ENCODE measurements at places on chromosomes 7 and 10.

DNA sequence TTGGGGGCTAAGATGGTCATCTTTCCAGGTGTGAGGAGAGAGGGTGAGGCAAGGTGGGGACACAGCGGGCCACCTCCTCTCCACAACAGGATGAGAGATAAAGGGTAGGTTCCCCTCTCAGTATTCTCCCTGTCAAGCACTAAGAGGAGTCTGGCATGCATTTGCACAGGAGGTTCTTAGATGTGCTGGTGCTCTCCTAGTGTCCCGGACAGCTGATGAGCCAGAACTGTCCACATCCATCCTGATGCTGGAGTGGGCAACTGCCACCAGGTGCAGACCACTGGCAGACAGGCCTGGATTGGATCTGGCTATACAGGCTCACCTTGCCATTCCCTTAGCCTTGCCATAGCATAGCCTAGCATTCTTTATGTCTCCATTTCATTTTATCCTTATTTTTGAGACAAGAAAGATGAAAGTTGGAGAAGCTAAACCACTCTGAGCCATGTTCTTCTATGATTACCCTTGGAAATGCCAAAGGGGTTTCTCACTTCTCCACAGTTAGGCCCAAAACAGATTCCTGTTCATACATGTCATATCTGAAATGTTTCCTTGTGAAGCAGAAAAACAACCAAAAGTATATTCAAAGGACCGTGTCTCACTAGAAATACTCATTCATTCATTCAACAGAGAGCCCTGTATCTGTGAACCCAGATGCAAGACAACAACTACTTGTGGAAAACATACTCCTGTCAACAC lies 48.8 kb upstream of the ANTXRL start:
- DNase-seq: no peak

DNA sequence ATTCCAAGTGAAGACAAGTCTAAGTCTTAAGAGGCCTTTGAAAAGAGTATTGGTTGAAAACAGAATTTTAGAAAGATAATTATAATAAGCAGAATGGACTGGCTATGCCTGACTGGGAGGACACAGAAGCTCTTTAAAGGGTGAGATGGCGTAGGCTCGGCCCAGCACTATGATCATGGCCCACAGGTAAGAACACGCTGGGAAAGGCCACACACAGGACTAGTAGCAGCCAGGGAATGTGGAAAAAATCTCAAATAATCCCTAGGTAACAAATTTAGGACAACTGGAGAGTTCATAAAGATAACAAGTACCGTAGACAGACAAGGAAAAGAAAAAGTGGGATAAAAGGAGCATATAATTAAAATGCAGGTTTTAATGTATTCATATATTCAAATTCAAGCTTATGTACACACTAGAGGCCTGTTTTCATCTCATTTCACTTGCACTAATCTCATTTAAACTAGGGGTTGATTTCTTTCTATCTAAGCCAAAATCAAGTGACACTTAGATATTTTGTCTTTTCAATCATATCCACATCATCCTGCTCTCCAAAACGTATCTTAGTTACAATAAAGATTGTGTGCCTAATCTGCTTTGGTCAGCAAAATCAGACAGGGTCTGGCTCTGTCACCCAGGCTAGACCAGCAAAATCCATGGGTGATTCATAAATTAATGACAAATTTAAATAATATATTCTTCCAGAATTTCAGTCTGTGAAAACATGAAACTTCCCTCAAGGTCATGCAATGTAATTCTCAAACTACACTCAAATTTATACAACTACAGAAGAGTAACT lies 53.0 kb downstream of the EZH2 start:
- DNase-seq: no peak

GRCh38 chr7:22722536-22723180 lies 4.3 kb upstream of the IL6 start:
- DNase-seq: no peak

GRCh38 chr7:40698921-40699260 lies 564.1 kb downstream of the SUGCT start:
- DNase-seq: no peak

DNA sequence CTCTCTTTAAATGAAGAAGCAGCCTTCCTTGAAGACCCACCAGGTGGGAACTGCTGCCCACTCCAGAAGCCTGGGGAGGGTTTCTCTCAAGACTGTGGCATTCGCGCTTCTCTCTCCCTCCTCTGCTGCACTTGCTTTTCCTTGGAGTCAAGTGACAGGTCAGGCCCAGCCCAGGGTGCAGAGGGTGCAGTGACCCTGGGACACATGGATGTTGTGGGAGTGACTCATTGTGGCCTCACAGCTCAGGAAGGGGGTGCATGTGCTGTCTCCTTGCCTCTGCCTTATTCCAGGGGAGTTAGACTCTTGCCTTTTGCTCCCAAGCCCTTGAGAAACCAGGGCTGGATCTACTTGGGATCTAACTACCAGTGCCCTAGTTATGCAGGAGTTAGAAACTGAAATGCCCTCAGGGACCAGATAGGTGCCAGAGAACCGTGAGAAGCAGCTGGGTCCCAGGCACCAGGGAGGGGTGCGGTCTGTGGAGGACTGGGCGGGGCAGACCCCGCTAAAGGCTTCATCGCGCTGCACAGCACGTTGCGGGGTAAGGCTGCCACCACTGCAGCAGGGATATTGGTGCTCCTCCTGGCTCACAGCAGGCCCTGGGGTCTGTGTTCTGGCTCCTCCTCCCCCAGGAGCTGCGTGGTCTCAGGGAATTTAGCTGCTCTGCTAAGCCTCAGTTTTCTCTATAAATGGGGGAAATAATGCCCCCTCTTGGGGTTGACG lies 11.4 kb downstream of the FAM241B start:
- DNase-seq: no peak

DNA sequence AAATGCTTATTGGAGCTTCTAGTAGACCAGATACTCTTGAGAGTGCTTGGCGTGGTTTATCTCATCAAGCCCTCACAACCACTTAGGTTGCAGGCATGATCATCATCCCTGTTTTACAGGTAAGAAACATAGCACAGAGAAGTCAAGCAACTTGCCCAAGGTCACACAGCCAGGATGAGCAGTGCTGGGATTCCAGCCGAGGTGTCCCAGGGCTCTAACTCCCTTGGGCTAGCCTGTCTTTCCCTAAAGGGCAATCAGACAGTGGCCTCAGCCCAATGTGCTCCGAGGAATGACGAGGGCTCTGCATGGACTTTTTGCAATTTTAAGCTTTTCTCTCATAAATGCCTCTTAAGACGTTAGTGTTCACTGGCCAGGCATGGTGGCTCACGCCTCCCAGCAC lies 39.9 kb upstream of the SPDYE3 start:
- DNase-seq: no peak

DNA sequence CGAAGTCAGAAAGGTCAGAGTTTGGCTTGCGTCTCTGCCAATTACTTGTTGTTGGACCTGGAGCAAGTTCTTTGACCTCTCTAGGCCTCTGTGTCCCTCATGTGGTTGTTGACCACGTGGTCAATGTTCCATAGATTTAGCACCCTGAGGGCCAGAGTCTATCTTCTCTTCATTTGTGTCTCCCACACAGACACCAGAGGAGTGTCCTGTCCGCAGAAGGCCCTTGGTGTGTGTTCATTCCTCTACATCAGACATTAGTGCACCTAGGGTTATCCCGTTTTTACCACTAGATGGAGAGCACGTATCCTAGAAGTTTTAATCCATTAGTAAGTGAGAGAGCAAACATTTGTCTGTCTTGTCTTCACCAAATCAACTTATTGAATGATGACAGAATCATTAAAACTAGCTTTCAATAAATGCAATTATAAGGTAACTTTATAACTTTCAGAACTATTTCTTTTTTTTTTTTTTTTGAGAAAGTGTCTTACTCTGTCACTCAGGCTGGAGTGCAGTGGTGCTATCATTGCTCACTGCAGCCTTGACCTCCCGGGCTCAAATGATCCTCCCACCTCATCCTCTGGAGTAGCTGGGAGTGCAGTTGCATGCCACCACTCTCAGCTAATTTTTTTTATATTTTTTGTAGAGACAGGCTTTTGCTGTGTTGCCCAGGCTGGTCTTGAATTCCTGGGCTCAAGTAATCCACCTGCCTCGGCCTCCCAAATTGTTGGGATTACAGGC lies 122.5 kb upstream of the ANKRD1 start:
- no peak for DNase-seq

DNA sequence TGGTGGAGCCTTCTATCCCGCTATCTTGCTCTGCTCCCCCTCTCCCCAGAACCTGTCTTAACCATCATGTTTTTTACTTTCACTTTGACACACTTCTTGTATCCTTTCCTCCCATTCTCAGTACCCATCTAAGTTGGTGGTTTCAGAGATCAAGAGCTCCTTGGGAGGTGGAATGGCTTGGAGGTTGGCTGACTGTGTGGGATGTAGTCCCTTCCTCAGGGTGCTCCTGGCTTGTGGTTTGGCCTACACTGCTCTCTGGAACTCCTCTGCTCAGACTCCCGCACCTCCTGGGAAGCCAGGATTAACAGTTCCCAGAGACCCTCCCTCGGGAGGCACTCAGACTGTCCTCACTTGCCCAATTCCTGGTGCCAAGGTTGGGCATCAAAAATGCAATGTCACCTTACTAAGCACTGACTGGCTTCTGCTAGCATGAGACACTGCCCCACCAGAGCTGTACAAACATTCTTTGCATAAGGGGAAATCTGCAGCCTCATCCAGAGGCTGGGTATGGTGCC lies 93.1 kb upstream of the NAMPT start:
- no peak for DNase-seq

- DNase-seq: no peak
Measured at GRCh38 chr7:131957338-131958020, 401.1 kb upstream of the PODXL start.

DNA sequence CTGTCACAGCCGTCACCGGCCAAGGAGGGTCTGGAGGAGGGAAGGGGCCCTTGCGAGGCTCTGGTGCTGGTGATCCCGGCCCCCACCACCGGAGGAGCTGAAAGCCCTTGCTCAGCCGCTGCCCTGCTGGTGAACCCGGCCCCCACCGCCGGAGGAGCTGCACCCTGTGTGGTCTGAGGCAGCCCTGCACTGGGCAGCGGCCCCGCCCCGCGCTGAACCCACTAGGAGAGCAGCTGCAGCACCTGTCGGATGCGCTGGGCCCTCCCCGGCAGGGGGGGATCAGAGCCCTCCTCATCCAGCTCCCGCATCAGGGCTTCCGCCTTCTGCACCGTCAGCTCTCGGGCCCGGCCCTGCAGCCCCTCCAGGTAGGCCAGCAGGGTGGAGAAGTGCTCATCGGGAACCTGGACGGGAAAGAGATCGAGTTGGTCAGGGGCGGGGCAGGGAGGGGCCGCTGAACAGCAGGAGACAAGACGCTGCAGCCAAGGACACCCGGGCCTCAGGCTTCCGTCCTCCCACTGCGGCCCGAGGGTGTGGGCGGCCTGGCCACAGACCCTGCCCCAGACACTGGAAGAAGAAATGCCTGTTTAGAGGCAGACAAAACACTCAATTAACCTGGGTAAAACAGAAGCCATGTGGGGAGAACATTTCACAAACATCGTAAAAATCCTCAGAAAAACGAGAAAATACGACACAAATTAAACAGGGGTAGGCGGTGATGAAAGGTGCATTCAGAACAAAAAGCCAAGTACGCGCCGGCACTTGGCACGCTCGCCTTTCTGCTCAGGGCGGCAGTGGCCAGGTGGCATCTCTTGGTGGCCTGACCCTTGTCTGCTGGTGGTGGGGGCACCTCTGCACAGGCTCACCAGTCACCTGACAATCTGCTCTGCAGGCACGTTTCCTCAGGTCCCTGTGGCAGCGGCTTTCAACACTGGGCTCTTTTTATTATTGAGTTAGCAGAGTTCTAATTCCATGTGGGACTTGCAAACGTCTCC lies 14.7 kb downstream of the CYP2W1 start:
- no peak for DNase-seq

DNA sequence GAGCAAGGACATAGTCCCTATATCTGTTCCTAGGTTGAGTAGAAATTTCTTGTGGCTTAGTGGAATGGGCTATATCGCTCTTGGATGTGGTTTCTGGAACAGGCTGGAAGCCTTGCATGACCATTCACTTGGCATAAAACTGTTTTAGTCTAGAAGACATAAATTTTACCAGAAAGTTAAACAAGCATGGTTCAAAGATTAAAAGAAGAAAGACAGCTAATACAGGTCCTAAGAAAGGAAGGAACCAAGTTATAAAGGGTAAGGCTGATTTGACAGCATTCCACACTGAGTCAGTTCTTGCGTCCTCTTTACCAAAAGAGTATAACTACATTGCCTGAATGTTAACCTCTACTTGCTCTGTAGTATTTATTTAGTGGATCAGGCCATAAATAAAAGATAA lies 724.2 kb downstream of the SORCS1 start:
- peak; percentile 29 for DNase-seq

DNA sequence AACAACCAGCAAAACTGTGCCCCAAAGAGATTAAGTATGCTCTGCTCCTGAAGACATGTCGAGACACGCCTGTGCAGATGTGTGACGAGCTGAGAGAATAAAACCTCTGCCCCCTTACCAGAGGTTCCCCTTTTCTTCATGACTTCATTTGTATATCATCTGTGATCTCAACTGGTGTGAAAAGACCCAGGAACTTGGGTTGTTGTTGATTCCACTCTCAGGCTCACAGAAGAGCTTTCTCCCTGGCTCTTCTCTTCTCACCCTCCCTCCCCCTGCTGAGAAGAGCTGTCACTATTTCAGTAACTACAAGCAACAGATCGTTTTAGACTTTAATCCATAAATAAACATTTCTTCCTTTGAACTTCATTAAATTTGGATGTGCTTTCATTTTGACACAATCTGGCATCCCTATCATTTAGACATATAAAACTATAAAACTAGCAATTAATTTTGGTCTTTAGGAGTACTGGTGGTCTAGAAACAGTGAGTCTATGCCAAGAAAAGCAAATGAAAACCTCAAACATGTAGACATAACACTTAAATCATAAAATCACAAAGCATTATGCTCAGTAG lies 179.3 kb upstream of the FZD8 start:
- DNase-seq: peak; percentile 24

- peak; percentile 46 for DNase-seq
Measured at GRCh38 chr7:19442016-19442785, 266.6 kb downstream of the POLR1F start.

- peak; percentile 79 for DNase-seq
Measured at GRCh38 chr7:82805527-82805960, 357.1 kb downstream of the PCLO start.

- no peak for DNase-seq
Measured at GRCh38 chr10:1651270-1651966, 85.9 kb downstream of the ADARB2 start.

DNA sequence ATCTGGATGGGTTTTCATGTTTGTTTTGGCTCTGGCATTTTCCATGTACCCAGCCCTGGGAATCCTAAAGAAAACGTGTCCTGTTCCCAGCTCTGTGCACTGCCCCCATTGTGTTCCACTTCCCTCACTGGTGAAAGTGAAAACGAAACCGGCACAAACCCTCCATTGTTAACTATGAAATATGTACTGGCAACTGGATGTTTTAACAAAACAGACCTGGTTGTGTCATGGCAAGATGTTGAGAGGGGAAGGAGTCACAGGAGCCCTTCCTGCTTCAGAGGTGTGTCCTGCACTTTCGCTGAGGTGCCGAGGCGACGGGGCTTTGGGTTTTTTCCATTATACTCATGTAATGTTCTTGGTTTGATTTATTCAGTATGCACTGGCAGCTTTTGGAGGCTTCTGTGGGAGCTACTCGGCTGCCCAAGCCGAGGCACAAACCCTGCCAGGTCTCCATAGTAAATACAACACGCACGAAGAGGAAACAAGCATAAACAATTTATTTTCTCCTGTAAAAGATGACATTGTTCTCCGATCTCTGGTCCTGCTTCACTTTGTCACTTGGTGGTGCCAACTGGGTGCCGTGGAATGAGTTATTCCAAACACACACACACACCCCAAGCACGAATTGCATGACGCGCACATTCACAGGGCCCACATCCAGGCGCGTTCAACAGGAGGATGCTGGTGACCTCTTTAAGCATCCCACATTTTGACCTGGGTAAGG lies 118.2 kb downstream of the CDK6 start:
- DNase-seq: peak; percentile 78
